ENCODE measurements at places on chromosomes 12 and 14. TPM values are rescaled to one million over a fixed set of nuclear protein-coding genes. Genes with fewer than 3 reads are reported as not detected.

DNA sequence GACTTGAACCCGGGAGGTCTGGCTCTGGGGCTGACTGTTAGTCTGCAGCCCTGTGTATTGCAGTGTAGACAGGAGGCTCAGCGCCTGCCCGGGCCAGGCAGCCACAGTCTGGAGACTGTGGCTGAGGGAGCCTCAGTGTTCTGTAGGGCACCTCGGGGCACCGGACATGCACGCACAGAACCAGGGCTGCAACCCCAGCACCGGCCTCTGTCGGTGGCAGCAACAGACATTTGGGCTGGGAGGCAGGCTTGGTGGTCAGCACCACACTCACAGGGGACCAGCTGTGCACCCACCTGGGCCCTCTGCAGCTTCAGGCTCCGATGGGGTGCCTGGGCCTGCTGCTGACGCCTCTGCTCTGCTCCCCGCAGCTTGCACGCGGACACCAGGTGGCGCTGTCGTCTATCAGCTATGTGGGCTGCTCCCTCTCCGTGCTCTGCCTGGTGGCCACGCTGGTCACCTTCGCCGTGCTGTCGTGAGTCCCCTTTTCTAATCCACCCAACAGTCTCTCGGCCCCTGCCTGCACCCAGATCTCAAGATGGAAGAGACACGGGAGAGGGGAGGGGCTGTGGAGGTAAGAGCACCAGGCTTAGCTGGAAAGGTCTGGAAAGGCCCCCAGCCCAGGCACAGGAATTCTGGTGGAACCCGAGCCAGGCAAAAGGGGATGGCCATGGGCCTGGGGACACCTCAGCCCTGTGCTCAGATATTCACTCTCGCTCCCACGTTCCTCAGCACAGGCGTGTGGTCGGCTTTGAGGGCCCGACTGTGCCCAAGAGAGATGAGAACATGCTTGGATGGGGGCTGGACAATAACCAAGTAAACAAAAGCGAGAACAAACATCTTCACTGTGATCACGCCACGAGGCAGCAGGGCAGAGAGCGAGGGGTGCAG lies 151.0 kb downstream of the ADGRD1 start:
- peak; percentile 94 for DNase-seq

DNA sequence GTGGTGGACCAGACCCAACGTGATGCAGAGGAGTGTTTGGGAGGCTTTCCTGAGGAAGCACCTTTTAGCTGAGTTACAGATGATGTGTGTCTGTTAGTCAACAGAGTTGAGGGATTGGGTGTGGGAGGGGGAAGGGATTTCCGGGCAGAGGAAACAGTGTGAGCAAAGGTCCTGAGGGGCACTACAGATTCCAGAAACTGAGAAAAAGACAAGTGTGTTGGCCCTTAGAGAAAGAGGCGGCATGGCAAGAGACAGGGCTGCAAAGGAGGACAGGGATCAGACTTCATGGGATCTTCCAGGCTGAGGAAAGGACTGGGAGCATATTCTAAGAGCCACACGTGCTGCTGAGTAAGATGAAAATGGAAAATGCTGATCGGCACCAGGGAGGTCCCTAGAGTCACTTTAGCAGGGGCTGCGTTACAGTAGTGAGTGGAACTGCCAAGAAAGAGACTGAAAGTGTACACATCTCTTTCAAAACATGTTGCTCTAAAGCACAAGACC lies 9.4 kb upstream of the RPS6KL1 start:
- peak; percentile 18 for DNase-seq

DNA sequence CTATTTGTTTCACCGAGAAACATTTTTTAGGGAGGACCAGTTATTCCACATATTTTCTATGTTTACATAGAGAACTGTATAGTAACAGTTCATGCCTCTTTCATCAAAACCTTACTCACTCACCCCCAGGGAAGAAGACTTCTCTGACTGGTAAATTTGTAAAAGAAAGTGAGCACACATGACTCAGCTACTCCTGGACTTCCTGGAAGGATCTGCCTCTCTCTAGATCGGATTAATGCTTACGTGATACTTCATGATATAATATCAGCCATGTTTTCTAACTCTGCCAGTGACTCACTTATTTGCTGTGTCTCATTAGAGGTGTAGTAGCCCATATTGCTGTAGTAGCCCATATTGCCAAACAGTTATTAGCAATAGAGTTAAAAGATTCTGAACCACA lies 494.3 kb upstream of the ATXN7L3B start:
- no peak for DNase-seq

- no peak for DNase-seq
Measured at GRCh38 chr12:42957136-42957535, 367.6 kb upstream of the PRICKLE1 start.

GRCh38 chr14:37594971-37595808 lies at the start of the genes FOXA1 and TTC6:
Gene FOXA1 (minus strand): TSS chr14:37595249. CDS start chr14:37594972, 277 bp downstream.
Gene TTC6 (plus strand): TSS chr14:37595629. CDS start chr14:37622065, 26,436 bp downstream.
- no peak for DNase-seq

GRCh38 chr12:102797528-102797927 lies 119.5 kb downstream of the PAH start:
- DNase-seq: no peak

GRCh38 chr14:105761842-105762241 lies 235.5 kb downstream of the TMEM121 start:
- no peak for DNase-seq

DNA sequence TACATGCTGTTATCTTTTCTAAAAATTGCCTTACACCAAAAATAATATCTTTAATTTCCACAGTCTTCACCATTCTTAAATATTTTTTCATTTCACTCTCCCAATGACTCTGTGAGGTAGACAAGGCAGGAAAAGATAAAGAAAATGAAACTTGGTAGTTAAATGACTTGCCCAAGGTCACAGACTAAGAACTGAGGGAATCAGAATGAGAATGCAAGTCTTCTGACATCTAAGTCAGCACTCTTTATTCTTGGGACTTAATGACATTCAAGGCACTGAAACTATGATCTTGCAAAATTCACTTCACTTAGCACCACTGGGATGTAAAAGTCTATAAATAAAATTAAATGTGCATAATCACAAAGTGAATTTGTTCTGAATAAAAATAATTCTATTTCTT lies 104.5 kb downstream of the SLC2A13 start:
- DNase-seq: no peak

GRCh38 chr12:121827351-121828099 lies 23.7 kb downstream of the SETD1B start:
- no peak for DNase-seq

DNA sequence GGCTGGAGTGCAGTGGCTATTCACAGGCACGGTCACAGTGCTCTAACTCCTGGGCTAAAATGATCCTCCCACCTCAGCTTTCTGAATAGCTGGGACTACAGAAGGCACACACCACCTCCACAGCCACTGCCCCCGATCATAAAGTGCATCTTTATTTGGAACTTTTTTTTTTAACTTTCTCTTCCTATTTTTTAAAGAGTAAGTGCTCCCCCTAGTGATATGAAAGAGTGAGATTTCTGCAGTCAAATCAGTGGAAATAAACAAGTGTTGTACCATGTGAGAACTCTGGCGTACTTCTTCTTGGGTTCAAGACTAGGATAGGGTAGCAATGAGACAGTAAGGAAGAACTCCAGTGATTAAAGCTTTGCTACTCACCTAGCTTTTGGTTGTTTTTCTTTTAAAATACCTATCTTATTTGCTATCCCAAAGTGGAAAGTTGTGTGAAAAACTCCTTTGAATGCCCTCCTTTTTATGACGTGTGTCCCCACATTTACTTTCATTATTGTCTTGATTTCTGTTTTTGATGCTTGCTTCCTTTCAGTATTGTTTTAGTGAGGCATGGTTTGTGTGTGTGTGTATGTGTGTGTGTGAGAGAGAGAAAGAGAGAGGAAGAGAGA lies 6.6 kb downstream of the PPP4R4 start:
- no peak for DNase-seq

DNA sequence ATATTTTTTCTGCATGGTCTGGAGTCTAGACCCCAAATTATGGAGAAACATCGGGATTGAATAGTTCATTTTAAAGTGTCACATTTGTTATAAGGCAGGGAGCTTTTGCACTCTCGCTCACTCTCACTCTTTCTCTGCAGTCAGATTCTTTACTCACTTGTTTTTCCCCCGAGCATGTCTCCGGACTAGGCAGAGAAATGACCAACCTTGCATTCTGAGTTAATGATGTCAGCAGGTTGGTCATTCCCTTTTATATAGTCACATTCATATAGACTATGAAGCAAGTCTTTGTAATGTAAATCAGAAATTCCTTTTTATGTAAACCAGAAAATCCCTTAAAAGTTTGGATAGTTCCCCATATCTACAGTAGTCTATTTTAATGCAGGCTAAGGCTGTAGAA lies 4.1 kb downstream of the C12orf75 start:
- DNase-seq: no peak

DNA sequence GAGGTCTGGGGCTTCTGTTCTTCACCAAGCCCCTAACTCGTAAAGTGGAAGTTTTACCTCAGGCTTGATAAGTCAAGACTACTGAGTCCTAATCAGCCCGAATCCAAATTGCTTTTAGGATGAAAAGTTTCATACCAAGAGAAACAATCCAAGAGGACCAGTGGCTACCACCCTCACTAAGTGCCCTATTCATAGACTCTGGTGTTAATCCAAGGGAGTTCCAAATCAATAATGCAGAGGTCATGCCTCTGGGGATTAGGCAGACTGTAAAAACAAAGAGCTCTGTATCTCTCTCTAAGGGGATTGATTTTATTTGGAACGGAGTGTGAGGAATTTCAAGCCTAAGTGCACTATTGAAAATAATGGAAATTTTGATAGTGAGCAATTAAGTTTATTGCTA lies 76.3 kb upstream of the LMNTD1 start:
- DNase-seq: no peak

- DNase-seq: no peak
Measured at GRCh38 chr12:104825408-104825807, 132.7 kb downstream of the SLC41A2 start.

- DNase-seq: no peak
Measured at GRCh38 chr12:99005601-99006000, 360.5 kb downstream of the APAF1 start.

DNA sequence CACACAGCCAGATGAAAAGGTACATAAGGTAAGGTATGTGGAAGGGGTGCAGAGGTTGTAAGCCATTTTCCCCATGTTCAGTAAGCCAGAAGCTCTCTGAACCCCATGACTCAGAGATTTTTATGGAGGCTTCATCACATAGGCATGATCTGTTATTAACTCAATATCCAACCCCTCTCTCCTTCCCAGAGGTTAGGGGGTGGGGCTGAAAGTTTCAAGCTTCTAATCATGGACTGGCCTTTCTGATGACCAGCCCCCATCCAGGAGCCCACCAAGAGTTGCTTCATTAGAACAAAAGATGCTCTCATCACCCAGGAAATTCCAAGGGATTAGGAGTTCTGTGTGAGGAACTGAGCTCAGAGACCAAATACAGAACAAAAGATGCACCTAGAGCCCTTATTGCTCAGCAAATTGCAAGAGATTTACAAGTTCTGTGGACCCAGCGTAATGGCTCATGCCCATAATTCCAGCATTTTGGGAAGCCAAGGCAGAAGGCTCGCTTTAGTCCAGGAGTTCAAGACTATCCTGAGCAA lies 103.2 kb upstream of the DAAM1 start:
- DNase-seq: no peak

GRCh38 chr12:79358716-79359300 lies 332.0 kb downstream of the PAWR start:
- no peak for DNase-seq

GRCh38 chr14:94124582-94125377 lies 4.6 kb downstream of the IFI27L2 start:
- no peak for DNase-seq

DNA sequence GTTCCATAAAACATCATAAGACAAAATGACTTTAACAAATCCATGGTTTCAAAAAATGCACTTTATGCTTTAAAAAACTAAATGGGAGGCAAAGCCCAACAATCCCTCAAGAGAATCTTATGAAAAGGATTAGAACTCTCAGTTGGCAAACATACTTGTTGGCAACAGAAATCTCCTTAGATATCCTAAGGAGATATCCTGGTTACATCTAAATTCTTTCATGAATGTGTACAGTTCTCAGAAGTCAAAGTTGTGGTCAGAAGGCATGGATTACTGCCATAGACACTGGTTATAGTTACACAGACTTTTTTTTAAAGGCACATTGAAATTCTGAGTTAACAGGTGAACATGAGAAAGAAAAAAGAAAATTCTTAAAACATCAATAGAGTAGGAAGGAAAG lies 17.5 kb upstream of the ISM2 start:
- DNase-seq: no peak

DNA sequence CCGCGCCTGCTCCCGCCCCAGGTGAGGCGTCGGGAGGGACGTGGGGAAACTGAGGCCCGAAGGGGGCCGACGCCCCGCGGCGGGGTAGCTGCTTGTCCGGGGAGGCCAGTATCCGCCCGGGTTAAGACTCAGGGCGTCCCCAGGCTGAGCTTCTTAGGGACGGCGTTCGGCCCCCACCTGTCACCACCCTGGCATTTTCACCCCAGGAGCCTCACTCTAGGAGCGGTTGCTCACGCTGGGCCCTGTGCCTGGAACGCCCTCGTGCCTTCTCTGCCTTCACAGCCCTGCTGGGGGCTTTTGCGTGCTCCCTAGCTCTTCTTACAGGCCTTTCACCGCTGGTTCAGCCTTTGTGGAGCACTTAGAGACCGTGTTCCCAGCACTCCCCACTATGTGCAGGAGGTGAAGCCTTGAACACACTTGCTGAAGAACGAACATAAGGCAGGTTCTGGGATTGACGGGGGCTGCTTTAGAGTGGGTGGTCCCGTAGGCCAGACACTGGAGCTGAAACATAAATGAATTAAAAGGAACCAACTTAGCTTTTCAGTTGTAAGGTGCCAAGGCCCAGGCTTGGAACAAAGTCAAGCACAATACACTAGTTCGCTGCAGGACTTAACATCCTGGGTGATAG lies 601 bp downstream of the ZNF839 start:
- peak; percentile 67 for DNase-seq

GRCh38 chr14:35034440-35034833 lies 11.6 kb upstream of the FAM177A1 start:
- no peak for DNase-seq

GRCh38 chr14:69980457-69981425 lies 101.5 kb downstream of the SMOC1 start:
- DNase-seq: no peak

- no peak for DNase-seq
Measured at GRCh38 chr12:91126516-91126915, 15.2 kb upstream of the LUM start.

- no peak for DNase-seq
Measured at GRCh38 chr12:273382-273781, 10.7 kb upstream of the SLC6A13 start.

The TMPO gene
- total RNA-seq: 116 TPM

The NFE2 gene
- not detected for total RNA-seq

The TGFB3 gene
- 22.0 TPM for total RNA-seq

The RPS6KL1 gene
- 2.7 TPM for total RNA-seq

The LGR5 gene
- 3.2 TPM for total RNA-seq

The MMP17 gene
- 13.3 TPM for total RNA-seq

The NPFF gene
- total RNA-seq: 0.68 TPM

The TAS2R31 gene
- 3.4 TPM for total RNA-seq

The FKBP3 gene
- total RNA-seq: 43.5 TPM

The ZNF891 gene
- 4.6 TPM for total RNA-seq

The TNS2 gene
- total RNA-seq: 107 TPM

The HCAR3 gene
- total RNA-seq: 0.10 TPM

All from ovary (tissue), 10 donors.